ENCODE measurements at places on chromosomes 7 and 10.

- no peak for DNase-seq
Observed at GRCh38 chr7:157734676-157735640, 398.2 kb downstream of the DNAJB6 start.

DNA sequence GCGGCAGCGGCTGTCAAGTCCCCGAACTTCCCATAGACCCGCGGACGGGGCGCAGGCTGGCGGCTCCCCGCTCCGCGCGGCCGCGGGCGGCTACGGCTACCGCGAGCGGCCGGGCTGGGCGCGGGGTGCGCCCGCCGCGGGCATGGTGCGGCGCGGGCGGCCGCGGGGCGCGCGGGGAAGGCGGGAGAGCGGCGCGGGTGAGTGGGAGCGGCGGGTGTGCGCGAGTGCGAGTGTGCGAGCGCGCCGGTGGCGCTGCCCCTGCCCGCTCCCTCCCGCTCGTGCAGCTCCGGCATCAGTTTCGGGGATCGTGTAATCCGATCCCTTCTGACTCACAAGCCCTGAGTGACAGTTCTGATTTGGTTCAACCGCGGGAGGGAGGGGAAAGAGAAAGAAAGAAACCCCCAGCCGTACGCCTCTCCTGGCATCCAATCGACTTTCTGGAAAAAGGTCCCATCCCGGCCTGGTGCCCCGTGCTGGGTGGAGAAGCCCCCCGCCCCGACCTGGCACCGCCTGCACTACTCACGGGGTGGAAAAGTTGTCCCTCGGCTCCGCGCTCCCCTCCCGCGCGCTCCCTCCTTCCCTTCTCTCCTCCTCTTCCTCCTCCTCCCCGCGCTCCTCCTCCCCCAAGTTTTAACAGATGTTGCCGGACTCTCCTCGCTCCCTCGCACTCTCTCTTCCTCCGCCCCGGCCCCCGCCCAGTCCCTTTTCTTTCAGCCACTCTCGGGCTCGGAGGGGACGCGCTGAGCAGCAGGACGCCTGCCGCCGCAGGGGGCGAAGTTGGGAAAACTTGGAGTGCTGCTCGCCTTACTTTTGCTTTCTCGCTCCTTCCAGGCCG is at the start of gene GLI3:
Gene GLI3, minus strand, starts transcription at position 234 of the 835 bp plus-strand sequence. CDS start 13,956 bp downstream, outside the sequence.
- peak; percentile 30 for DNase-seq

- DNase-seq: no peak
Observed at GRCh38 chr10:106341356-106341755, 823.1 kb downstream of the SORCS1 start.

DNA sequence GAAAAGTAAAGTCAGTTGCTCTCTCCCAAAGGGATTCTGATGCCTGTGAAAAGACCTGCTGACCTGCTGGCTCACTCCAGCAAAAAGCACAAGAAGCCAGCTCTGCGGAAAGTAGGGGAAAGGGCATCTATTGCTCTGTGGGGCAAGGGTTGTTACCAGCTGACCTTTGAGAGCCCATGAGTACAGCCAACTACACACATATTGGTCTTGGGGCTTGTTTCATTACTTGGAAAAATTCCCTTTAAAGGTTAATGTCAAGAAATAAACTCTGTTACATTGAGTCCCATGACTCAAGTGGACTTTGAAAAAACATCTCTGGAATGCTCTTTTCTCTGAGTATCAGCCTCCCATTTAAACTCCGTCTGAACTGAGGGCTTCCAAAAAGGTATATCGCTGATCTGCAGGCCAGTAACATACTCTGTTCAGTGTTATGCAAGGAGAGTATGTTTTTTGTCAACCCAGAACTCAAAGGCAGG is 53.2 kb downstream of the PANK1 start:
- DNase-seq: no peak

GRCh38 chr7:98387544-98388226 is 13.2 kb downstream of the BAIAP2L1 start:
- no peak for DNase-seq

GRCh38 chr7:44438816-44439215 is 51.6 kb downstream of the NUDCD3 start:
- no peak for DNase-seq

DNA sequence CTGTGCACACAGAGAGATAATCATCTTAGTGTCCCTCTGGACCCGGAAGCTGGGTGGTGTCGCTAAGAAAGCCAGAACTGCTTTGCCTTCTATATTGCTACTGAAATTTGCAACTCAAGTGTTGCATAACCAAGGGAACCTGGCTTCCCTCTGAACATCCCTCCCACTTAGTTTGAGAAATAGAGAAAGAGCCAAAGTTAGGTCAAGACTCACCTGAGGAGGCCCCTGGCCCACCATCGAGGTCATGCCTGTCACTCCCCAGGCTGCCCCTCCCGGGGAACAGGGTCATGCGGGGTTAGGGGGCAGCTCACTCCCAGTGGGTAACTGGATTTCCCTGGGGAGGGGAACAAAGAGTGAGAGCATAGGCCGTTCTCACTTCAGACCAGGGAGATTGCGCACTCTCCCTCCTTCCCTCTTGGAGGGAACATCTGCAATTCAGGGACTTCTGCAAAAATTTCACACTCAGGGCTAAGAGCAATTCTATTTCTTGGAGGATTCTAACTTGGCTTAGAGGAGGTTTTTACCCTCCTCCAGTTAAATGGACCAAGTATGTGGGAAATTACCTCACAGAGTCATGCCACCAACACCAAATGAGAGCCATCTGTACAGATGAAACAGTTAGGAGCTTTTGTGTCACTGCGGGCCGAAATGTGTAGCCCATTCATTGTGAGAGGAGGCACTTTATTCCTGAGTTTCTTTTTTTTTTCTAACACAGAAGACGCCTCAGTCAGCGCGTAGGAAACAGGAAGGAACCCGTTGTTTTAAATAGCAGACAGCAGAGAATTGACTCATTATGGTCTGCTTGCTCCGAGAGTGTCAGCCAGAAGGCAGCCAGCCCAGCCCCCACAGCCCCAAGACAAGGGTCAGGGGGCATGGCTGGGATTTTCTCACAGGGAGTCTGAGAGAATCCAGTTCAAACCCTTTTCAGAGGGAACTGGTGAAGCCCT is 221.3 kb downstream of the ARHGAP12 start:
- peak; percentile 82 for DNase-seq

DNA sequence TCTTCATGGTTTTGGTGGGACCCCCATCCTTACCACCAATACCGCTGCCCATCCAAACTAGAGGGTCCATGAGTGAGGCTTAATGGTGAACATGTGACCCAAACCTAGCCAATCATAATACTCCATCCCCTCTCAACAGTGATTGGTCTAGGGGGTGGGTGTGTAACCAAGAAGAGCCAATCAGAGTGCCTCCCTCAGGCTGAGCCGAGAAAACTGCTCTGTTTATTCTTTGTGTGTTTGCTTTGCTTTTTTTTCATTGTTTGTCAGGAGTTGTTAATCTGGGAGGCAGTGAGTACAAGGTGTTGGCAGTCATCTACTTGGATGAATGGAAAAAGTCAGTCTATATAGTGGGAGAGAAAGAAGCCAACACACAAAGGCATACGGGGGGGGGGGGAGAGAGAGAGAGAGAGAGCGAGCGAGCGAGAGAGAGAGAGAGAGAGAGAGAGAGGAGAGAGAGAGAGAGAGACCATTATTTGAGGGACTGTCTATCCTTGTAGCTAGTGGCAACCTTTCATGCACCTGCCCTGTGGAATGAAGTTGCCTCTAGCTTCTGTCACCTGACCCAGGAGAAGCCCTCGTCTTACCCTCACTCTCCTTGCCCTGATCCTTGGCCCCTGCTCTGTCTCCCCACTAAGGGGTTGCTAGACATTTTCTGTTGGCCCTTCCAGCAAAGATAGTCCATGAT is 441.7 kb downstream of the TYW1 start:
- DNase-seq: no peak

- DNase-seq: no peak
Observed at GRCh38 chr7:22442187-22442881, 57.7 kb downstream of the STEAP1B start.

GRCh38 chr10:47118326-47118725 is 181.7 kb upstream of the GDF10 start:
- no peak for DNase-seq

- DNase-seq: no peak
Observed at GRCh38 chr10:18647945-18648344, 3.4 kb downstream of the NSUN6 start.

DNA sequence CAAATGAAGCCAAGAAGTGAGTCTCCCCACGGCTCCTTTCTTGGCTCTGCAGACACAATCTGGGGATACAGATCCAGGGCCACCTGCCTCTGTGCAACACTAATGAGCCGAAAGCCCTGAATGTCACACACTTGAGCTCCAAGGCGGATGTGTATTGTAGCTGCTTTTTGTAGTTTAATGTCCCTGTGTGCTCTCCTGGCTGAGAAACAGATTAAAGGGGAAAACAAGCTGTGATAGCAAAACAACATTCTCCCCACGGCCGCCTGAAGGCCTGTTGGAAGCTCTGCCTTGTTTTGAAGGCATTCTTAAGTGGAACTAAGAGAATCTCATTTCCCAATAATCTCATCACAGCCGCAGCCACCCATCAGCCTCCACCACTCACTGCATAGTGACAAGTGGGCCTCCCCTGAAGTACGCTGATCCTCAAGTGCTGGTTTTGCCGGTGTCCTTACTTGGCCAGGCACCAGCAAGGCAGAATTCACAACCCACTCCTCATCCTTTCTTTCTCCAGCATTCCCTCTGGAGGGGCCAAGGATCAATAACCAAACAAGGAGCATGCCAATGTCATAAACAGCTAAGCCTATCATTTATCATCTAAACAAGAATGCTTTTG is 44.4 kb upstream of the AMPH start:
- DNase-seq: no peak

DNA sequence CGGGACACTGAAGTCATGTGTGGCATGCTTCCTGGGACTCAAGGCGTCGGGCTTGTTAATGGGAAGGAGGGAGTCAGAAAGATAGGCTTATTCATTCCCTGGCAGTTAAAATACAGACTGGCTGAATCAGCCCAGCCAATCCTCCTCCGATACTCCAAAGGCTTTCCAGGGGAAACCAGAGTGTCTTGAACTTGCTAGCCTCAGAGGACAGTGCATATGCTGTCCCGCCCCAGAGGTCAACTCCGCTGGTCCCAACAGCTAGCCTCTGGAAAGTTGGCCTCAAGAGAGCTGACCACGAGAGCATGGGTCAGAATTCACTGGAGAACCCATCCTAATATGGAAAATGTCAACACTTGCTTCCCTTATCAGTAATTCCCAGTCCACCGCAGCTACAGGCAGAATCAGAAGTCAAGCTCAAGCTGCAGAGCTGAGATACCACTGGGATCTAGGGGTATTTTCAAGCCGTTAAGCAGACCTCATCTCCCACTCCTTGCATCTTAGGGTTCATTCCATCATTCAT is 43.0 kb downstream of the ELMO1 start:
- no peak for DNase-seq

GRCh38 chr7:45088821-45089340 is at the start of gene NACAD:
NACAD (minus strand) TSS chr7:45088969; CDS start chr7:45088894, 75 bp downstream.
- DNase-seq: no peak

- no peak for DNase-seq
Observed at GRCh38 chr7:44062903-44063295, 2.5 kb downstream of the PGAM2 start.

DNA sequence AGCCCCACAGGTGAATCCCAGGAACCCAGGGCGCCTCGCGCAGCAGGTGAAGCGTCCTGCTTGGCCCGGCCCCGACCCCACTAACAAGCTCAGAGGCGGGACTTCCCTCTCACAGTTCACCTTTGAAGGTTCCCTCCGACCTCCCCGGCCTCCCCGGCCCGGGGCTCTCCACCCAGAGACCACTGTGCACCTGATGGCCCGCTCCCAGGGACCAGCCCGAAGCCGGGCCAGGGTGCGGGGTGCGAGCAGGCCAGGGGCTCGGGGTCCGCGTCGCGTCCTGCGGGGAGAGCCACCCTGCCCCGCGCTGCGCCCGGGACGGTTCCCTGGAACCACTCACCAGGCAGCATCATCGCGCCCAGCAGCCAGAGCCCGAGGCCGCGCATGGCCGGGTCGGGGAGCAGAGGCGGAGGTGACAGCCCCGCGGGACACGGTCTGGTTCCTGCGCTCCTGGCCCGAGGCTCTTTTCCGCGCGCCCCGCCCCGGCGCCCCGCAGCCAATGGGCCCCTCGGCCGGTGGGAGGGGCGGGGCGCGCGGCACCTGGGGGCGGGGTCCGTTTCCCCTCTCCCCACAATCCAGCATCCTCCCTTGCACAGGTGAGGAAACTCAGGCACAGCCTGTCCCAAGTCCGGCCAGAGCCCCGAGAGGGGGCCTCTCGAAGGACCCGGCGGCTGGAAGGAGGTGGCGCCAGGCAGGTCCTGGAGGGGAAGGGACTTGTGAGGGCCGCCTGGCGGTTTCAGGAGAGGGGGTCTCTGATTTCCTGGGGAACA is at the start of gene ADAM8:
Gene ADAM8, minus strand, starts transcription at position 434 of the 767 bp plus-strand sequence. Its CDS starts 51 bp downstream, at position 383.
- peak; percentile 83 for DNase-seq

DNA sequence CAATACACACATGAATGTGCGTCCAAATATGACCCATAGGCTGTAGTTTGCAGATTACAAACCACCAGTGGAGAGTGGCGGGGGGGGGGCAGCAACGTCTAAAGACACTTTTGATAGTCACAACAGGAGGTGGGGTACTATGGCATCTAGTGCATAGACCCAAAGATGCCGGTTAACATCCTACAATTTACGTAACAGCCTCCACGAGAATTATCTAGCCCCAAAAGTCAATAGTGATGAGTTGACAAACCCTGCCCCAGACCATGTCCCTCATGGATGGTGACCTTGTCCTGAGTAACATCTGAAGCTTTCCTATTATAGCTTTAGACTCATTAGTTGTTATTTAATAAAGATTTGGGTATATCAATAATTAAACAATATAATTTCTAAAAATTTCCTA is 31.6 kb downstream of the USP6NL start:
- no peak for DNase-seq

DNA sequence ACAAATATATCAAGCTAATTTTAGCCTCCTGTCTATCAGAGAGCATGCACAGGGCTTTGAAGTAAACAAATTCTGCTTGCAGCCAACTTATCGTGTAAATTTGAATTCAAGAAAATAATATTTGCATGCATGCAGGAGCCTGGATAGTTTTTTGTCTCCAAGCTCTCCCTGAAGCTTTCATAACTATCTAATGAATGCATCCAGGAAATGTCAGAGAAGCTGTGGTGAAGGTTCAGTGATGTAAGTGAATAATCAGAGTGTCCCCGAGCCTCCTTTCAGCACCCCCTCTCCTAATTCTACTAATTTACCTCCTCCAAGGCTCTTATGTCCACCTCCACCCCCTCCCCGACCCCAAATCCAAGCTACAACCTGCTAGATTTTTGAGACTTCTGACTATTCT is 172.0 kb upstream of the ZNF32 start:
- DNase-seq: no peak

GRCh38 chr7:6542368-6542767 is 8.9 kb downstream of the GRID2IP start:
- no peak for DNase-seq

GRCh38 chr10:126012485-126012884 is 116.1 kb downstream of the FANK1 start:
- no peak for DNase-seq

Measured in GM06990 (cell line).